ENCODE measurements at places on chromosomes 7 and 10.

DNA sequence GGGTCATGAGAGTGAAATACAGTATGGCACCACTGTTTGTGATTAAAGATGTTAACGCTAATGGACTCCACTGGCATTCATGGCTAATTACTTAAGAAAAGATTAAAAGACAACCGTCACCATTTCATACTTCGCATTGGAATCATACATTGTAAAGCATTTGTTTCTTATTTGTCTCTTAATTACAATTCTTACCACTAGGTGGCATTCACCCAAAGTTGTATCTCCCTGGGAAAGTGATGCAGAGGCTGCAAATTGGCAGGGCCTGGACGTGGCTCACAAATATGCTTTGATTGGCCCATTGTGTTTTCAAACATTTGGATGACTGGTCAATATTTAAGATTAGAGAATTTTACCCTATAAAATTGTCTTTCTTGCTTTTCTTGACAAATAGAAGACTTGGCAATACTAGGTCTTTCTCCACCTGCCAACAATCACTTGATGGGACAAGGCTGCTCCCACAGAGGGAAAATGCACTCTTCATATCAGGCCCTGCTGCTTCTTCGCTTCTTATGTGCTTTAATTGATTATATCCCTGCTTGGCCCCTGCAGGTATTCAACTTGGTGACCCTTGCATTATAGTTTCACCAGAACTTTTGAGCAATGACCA, 72.1 kb upstream of the STARD3NL start:
- no peak for DNase-seq

GRCh38 chr7:96589038-96589437, 120.6 kb downstream of the SEM1 start:
- no peak for DNase-seq

DNA sequence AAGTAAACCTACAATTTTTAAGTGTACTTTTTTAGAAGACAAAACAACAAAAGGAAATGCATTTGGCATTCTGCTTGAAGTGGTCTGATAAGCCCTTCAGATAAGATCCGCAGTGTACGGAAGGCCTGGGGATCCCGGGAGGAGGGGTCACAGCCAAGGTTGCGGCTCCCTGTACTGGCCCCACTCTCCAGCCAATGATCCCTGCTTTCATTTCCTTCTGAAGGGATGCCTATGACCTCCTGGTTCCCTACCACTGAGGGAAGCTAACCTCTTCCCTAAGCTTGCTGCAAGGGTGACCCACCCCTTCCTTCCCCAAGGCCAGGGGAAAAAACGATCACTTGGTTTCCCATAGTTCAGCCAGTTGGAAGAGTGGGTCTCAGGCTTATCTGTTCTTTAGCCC, 5.3 kb downstream of the DENND2A start:
- no peak for DNase-seq

- DNase-seq, result no peak
Measured at GRCh38 chr7:113649556-113649955, 269.3 kb downstream of the PPP1R3A start.

DNA sequence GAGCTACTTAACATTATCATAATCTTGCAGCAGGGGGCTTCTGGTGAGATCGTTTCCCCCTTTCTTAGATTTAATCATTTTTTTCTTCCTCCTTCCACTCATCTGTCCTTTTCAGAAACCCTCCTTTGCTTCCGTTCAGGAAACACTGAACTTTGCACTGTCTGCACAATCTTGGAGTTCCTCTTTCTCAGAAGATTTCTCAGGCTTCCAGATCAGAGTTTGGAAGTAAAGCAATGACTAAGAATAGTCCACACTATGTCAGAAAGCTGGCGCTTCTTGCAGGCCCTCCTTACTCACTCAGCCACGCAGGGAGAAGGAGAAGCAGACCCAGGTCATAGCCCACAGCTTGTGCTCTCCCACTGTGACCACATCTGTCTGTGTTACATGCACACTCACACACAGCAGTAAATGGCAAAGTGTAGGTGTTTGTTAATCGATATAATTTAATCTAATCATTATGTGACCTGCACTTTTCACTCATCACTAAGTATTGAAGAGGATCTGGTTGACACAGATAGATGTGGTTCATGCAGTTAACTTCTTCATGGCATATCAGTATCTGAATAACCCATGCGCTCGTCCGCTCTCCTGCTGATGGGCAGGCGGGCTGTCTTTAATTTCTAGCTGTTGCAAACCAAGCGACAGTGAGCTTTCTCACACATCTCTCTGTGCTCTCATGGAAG, 30.2 kb downstream of the ALOX5 start:
- no peak for DNase-seq

GRCh38 chr7:29243910-29244655, 49.5 kb downstream of the CHN2 start:
- no peak for DNase-seq

- DNase-seq, result no peak
Measured at GRCh38 chr7:96177353-96177752, 144.5 kb downstream of the SLC25A13 start.

- no peak for DNase-seq
Measured at GRCh38 chr7:128948976-128949760, 11.4 kb downstream of the IRF5 start.

GRCh38 chr7:38129162-38129561, 48.9 kb upstream of the STARD3NL start:
- no peak for DNase-seq

DNA sequence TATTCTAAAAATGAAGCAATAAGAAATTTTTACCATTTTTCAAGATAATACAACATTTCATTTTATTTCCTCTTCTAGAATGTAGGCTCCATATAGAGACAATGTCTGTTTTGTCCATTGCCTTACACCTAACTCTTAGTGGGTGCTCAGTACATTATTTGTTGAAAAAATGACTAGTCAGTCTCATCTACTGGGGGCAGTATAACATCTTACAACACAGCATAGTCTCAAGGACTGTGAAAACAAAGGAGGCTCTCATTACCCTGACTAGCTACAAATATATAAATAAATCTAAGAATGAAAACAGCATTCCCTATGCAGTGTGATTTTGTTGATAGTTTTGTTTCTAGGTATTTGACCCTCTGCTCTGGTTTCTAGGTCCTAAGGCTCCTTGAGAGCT, 11.6 kb downstream of the CRPPA start:
- no peak for DNase-seq

- no peak for DNase-seq
Measured at GRCh38 chr10:78934532-78934898, 134.3 kb upstream of the ZMIZ1 start.

DNA sequence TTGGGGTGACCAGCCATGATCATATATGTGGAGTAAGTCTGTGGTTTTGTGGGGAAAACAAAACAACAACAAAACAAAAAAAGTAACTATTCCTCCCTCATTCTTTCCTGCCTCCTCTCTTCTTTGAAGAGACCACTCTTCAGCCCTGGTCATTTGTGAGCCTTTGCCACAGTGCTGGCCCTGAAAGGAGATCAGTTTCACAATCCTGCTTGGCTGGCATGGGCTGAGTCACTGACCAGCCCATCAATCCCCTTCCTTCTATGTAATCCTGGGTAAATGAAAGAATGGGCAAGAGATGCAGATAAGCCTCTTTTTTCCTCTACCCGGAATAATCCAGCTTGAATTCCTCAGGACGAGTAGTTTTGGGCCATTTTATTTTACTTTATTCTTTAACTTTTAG, 13.6 kb downstream of the CSTF2T start:
- DNase-seq, result no peak

DNA sequence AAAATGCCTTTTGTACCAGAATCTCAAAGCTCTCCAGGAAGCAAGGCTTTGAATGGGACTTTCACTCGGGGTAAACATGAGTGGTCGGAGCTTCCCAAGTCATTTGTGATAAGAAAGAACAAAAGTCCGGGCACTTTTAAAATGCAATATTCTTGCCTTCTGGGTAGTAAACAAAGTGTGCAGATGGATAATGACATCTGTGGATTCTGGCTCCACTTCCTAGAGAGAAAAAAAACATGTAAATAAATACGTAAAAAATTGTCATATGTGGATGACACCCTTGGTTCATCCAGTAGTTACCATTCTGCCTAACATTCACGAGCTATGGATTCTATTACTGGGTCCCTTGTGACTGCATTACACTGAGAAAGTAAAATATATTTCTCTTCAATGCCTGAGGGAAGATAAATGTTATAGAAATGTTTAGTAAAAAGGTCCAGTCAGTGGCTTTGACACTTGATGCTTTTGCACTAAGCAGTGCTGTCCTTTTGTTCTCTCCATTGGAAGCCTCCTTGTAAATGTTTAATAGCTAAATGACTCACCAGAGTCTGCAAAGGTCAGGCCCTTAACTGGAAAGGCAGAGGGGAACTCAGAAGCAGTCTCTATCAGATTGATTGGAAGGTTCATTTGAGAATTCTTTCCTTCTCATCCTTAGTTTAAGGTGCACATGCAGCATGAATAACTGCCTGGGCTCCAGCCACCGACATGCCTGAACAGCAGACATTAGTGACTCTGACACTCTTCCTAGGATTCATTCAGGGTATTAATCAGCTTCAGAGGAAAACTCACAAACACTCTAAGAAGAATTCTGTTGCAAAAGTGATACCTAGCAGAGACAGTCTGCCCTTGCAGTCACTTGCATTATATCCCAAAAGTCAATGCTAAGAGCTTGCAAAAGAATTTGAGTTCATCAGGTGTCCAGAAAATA, 11.7 kb upstream of the EDRF1 start:
- DNase-seq, result no peak

DNA sequence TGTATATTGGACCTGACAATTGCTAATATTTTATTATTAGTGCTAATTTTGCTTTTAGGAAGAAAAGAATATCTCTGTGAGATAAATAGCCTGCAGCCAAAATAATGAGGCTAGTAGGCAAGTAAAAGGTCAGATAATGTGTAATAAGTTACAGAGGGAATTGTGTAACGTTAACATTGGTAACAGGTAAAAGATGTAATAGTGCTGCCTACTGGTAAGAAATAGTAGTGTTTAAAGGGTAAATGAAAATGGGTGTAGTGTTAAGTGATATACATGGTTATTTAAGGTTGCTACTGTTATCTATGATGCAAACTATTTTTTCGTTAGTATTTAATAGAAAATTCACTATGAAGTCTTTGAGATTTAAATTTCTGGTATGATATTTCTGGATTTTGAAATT, 9.2 kb upstream of the FOXP2 start:
- DNase-seq, result no peak

All from activated CD8-positive, alpha-beta memory T cell treated with anti-CD3 and anti-CD28 coated beads for 1 hour (primary cell).